ENCODE measurements at places on chromosomes 2 and 18. TPM values are rescaled to one million over a fixed set of nuclear protein-coding genes. Genes with fewer than 3 reads are reported as not detected.

The MYOM1 gene
- total RNA-seq, result 377 TPM

The XDH gene
- under 0.01 TPM for total RNA-seq

The CHST9 gene
- total RNA-seq, result 0.27 TPM

GRCh38 chr2:168858146-168858545, 32.1 kb downstream of the SPC25 start:
- no peak for DNase-seq

Measured in muscle of leg (tissue), 16 donors.